ENCODE measurements at places on chromosomes 6 and 20.
A peak's percentile ranks its signal among the peaks of the same experiment; 100 is the strongest.

DNA sequence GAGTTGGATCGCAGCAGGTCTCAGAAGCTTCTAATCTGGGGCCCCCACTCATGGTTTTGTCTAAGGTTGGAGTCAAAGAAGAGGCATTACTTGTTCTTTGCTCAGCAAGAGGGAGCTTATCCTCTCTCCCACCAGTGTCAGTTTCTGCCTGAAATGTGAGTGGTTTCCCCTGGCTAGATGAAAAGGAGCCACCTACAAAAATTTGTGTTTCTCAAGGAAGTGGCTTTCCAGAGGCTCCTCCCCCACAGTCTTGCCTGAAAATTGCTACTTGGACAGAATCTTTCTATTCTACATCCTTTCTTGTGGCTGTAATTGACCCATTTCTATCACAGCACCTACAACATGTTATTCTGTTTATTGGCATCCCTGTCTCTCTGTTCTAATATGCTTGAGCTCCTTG lies 37.9 kb downstream of the SCML4 start:
- no peak for DNase-seq

- peak; percentile 70 for DNase-seq
Observed at GRCh38 chr6:45574885-45575284, 197.2 kb upstream of the SUPT3H start.

DNA sequence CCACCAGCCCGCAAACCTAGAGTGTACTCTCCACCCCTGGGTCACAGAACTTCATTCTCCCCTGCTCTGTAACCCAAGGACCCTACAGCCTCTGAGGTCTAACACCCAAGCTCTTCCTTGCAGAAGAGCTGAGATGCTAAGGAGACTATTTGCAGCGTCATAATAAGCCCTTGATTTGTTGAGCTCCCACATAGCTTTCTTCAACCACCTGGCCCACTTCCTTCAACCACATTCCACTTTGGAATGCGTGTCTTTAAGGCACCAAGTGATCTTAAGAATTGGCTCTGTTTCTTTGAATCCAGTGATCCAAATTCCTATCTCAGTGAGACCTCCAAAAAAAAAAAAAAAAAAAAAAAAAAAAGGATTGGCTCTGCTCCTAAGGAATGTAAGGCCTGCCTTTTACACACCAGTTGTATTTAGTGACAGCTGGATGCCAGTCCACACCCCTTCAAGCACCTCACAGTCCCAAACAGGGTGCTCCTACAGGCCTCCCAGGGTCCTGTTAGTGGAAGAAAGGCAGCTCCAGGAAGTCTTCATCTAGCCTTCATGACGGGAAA lies 106.2 kb downstream of the UBE3D start:
- no peak for DNase-seq

DNA sequence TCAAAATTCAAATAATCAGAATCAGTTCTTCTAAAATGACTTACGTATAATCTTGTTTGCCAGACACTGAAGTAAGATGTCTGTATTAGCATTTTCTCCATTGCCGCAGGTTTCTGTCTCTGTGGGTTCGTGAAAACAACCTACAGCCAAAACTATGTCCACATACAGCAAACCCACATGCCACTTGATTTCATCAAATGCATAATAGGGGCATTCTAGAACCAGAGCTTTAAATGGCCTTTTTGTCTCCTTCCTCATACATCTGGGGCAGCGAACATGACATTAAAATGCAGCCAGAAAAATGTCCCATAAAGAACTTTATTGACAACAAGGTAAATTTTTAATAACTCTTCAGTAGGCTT lies 90.2 kb upstream of the QKI start:
- no peak for DNase-seq

DNA sequence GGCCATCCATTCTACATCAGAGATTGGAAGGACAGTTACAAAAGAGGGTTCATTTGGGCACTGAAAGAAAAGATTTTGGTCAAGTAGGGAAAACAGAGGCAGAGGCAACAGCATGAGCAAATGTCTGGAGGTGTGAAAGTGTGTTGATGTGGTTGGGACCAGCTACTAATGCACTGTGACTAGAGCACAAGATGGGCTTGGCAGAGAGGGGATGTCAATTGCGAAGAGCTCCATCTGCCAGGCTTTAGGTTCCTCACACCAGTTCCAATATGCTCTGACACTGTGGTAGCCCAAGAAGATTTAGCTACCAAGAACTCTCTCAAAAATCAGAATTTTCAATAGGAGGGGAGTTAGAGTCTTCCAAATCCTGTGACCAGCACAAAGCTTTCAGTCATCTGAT lies 42.1 kb downstream of the TRAF3IP2 start:
- no peak for DNase-seq

DNA sequence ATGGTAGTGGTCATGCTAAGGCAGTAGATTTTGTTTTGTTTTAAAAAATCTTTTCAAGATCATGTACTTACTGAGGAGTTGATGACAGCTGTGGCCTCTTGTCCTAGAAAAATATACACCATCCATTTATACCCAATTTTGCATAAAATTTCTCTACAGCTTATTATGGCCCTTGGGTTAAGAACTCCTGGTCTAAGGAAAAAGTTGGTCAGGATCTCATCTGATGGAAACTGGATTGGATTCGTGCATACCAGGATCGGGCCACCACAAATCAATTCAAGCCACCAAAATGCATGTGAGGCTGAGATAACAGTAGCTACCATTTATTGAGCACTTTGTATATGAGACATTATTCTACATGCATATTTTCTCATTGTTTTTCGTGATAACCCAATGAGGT lies 244.4 kb downstream of the ZFAND3 start:
- DNase-seq: no peak

GRCh38 chr6:56660381-56660730 lies 17.7 kb upstream of the DST start:
- no peak for DNase-seq

DNA sequence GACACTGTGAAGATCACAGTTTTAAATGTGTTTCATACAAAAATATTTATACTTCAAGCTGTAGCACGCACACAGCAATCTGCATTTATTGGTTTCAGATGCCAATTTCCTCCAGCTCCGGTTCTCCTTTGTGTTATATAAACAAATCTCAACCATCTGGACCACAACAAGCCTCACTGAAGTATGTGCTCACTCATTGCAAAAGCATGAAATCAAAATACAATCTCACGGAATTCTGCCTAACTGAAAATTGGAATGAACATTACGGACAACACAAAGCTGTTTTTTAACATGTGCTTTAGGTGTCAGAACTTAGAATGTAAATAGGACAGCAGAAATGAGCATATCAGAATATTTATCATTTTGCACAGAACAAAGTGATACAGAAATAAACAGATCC lies 38.0 kb downstream of the RCAN2 start:
- DNase-seq: no peak

- DNase-seq: no peak
Observed at GRCh38 chr6:170125456-170126300, 165.2 kb downstream of the DLL1 start.

- DNase-seq: no peak
Observed at GRCh38 chr6:28884423-28885131, 39.2 kb downstream of the TRIM27 start.
